NCI-H748 treated with DMSO at 0.1 percent for 48 hours (cell line): ENCODE measurements at places on chromosomes 11 and 22.

GRCh38 chr11:35661534-35661933 is 1.0 kb upstream of the TRIM44 start:
- no peak for DNase-seq

GRCh38 chr11:14423633-14424032 is 64.7 kb upstream of the RRAS2 start:
- no peak for DNase-seq

DNA sequence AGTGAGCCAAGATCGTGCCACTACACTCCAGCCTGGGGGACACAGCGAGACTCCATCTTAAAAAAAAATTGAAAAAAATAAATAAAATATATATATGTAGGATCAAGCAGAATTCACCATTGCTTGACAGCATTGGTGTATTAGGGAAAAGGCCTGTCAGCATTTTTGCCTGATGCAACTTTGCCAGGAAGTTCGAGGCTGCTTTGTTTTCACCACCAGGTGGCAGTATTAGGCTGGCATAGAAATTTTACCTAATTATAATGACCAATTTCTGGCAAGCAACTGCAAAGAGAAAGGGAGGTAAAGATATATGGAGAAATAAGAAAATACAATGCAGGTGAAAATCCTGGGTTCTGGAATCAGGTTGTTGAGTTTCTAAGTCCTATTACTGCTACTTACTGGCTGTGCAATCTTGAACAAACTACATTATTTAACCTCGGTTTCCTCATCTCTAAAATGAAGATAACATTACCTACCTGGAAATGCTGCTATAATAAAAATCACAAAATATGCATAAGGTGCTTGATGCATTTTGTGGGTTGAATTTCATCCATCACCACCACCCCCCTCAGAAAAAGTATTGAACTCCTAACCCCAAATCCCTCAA is 24.7 kb downstream of the LAYN start:
- DNase-seq, result peak; percentile 42

GRCh38 chr11:111949519-111950426 is 12.6 kb downstream of the DIXDC1 start:
- DNase-seq, result no peak

DNA sequence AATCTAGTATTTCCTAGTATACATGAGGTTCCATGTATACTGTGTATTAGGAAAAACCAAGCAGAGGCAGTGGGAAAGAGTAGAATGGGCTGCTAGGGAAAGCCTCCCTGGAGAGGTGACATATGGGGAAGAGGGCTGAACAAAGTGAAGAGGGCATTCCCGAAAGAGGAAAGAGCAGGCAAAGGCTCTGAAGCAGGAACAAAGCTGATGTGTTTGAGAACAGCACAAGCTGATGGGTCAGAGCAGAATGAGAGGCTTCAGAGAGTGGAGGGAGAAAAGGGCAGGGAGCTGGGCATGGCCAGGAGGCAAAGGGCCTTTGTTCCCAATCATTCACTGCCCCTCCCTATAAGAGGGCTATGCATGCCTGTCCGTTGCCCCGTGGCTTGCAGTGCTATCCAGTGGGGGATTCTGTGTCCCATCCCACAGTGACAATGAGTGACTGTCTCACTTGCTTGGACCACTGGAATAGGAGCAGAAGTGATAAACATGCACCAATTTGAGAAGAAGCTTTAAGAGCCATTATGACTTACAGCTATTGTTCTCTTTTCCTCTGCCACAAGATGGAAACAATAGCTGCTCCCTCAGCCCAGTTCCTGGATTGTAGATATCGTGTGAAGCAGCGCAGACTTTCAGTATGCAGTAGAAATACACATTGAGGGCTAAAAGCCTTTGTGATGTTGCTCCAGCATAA is 39.6 kb downstream of the GALNT18 start:
- no peak for DNase-seq

DNA sequence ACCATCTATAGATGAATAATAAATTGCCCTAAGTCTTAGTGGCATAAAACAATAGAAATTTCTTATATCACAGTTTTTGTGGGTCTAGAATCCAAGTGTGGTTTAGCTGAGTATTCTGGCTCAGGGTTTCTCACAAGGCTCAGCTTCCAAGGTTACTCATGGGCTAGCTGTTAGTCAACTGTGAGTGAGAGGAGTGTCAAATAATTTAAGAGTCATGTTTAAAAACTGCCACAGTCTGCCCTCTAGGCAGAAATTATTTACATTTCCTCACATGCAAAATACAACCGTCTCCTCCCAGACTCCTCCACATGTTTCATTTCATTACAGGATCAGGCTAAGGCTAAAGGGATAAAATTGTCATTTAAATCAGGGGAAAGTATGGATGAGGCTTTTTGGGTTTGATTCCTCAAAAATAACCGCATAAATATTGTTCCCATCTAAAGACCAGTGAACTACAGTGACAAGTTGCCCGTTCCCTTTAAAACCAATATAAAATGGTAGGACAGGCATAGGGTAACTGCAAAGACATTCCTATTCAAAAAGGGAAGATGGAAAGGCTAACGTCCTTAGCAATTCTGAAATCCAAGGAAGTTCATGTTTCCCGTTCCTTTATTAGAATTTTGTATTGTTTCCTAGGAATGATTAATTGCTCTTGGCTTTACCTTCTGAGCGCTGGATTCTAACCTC is 324.3 kb downstream of the DYNC2H1 start:
- no peak for DNase-seq

DNA sequence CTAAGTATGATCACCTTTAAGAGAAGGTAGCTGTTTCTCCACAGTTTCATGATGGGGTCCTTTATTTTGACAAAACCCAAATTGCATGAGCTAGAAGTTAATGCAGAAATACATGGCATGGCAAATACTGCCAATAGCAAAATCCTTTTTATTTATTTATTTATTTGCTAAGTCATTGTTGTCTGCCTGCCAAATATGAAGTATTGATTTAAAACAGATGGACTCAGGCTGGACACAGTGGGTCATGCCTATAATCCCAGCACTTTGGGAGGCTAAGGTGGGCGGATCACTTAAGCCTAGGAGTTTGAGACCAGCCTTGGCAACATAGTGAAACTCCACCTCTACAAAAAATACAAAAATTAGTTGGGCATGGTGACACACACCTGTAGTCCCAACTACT is 52.4 kb downstream of the LARGE2 start:
- DNase-seq, result no peak

GRCh38 chr11:9130297-9130696 is 38.9 kb upstream of the SCUBE2 start:
- no peak for DNase-seq

DNA sequence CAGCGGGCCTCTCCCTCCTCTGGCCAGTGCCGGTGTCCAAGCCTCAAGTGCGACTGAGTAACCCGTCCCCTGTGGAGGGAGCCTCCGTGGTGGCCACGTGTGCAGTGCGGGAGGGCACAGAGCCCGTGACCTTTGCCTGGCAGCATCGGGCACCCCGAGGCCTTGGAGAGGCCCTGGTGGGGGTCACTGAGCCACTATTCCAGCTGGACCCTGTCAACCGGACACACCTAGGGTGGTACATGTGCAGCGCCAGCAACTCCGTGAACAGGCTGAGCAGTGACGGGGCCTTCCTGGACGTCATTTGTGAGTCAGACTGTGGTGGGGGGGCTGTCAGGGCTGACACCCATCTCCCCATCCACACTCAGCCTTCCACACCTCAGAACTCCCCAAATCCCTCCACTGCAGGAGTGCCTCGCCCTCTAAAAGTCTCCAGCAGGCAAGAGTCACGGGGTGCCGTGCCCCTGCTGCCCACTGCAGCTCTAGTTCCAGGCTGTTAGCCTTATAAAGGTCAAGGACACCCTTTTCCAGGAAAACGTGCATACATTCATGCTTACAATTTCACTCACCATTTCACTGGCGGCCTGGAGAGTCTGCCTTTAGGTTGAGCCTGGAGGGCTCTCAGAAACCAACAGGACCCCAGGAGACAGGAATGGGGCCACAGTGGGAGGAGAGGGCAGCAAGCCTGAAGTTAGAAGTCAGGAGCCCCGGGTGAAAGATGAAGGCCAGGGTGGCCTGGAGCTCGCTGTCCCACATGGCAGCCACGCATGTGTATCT is 2.6 kb downstream of the VSIG10L2 start:
- no peak for DNase-seq

- no peak for DNase-seq
These were observed 555.7 kb downstream of the TBC1D22A start for GRCh38 chr22:47318041-47318737.

- DNase-seq, result no peak
These were observed 17.3 kb downstream of the TRMU start for GRCh38 chr22:46352691-46353386.

- no peak for DNase-seq
These were observed 351.1 kb downstream of the CADM1 start for GRCh38 chr11:115153135-115153534.

- DNase-seq, result no peak
These were observed 1.5 kb downstream of the HIPK3 start for GRCh38 chr11:33258631-33259205.

GRCh38 chr11:7671347-7672215 is 1.7 kb downstream of the CYB5R2 start:
- DNase-seq, result no peak

DNA sequence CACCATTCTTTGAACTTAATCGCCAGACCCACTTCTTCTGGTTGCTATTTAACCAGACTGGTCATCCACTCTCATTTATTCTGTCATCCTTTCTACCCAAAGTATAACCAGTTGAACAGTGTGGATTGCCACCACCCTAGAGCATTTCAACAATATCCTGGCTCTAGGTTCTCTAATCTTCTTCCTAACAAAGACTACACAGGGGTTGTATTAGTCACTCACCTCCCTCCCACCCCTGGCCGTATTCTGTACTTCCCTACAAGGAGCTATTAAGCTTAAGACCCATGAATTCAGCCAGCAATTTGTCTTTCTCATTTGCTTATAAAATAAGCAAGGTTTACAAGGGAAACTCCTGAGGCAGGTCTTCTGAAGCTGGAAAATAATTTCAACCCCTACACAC is 46.9 kb upstream of the CEP126 start:
- no peak for DNase-seq

- DNase-seq, result no peak
These were observed 12.4 kb downstream of the SHANK3 start for GRCh38 chr22:50684986-50685385.

DNA sequence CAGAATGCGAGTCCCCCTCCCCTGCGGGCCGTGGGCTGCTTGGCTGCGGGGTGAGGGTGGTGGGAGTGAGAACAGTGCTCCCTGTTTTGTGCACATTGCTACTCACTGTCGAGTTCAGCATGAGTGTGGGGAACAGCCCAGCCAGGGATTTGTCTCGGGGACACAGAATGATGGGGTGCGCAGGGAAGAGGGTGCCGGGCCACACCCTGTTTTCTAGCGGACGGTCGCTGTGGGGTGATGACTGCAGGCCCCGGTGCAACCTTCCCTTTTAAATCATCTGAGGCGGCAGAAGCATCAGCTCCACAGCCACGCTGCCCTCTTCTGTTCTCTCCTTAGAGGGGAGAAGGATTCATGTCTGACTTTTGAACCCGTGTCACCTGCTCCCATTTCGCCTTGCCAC is 1051.2 kb downstream of the TBC1D22A start:
- DNase-seq, result no peak

DNA sequence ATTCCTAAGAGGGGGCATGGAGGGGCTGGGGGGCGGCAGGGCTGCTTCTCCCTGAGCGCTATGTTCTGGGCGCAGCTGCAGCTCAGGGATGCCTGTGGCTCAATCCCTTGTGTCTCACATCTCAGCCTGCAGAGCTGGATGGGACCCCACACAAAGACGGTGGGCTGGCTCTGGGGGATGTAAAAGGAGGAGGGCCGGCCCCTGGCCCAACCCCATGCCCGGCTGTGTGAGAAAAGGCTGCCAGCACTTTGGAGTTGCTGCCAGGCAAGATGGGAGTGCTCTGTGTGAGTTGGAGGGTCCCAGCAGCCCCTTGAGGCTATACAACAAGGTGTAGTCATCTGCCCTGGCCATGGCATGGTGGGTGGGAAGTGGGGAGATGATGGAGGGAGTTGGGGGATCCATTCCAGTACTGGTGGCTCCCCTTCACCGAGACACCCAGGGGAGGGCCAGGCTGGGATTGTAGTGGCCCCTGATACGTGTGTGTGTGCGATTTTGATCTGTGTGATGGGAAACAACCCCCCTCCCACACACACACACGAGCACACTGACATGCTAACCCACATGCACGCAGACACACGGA is 1.3 kb upstream of the TBX10 start:
- DNase-seq, result no peak

GRCh38 chr11:7632211-7632610 is 41.1 kb downstream of the CYB5R2 start:
- DNase-seq, result no peak

DNA sequence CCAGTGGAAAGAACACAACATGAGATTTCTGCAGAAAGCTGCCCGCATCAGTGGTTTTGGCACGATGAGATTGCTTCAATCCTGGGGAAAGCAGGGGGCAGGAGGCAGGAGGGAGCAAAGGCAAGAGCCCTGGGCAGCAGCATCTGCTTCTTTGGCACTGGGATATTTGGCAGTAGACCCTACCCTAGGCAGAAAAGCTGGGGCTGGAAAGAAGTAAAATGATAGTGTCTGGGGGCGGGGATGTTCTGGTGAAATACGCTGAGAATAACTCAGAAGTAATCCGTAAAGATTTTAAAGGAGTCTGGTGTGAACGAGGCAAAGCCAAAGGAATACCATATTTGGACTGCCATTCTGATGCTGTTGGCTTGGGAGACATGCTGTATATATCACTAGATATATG is 62.0 kb downstream of the FAM76B start:
- no peak for DNase-seq

- DNase-seq, result no peak
These were observed 50.1 kb upstream of the WNT11 start for GRCh38 chr11:76256448-76256847.

GRCh38 chr22:50226063-50226874 is 18.6 kb downstream of the TUBGCP6 start:
- no peak for DNase-seq

- no peak for DNase-seq
These were observed 11.3 kb upstream of the GDPD5 start for GRCh38 chr11:75536786-75537641.

- no peak for DNase-seq
These were observed 6.2 kb downstream of the KCNQ1OT1 start for GRCh38 chr11:2693271-2694261.

DNA sequence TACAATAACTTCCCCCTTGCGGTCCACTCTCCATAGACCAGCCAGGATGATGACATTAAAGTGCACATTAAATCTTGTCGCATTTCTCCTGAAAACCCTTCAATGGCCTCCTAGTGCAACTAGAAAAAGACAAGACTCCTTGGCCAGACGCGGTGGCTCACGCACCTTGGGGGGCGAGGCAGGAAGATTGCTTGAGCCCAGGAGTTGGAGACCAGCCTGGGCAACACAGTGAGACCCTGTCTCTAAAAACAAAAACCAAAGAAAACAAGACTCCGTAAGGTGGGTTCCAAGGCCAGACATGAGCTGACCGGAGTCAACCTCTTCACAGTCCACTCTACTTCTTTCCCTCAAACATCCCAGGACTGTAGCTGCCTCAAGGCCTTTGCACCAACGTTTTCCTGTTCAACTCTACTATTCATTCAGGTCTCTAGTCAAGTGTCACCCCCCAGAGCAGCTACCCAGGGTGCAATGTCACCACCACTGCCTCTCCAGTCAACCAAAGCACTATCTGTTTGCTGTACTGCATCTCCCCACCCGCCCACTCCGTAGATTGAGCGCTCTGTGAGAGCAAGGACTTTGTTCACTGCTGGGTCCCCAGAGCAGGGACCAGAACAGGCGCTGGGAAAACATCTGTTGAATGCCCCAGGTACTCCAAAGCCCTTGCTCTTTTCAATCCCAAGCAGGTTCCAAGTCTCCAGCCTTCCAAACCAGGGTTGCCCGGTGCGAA is 739 bp downstream of the ZMAT5 start:
- DNase-seq, result no peak

- DNase-seq, result no peak
These were observed 13.4 kb downstream of the TNKS1BP1 start for GRCh38 chr11:57311109-57311936.
